Activated naive CD8-positive, alpha-beta T cell treated with anti-CD3 and anti-CD28 coated beads, Interleukin-2, amount 50 U/mL, for 24 hours (primary cell): ENCODE measurements at places on chromosomes 5 and 9.

DNA sequence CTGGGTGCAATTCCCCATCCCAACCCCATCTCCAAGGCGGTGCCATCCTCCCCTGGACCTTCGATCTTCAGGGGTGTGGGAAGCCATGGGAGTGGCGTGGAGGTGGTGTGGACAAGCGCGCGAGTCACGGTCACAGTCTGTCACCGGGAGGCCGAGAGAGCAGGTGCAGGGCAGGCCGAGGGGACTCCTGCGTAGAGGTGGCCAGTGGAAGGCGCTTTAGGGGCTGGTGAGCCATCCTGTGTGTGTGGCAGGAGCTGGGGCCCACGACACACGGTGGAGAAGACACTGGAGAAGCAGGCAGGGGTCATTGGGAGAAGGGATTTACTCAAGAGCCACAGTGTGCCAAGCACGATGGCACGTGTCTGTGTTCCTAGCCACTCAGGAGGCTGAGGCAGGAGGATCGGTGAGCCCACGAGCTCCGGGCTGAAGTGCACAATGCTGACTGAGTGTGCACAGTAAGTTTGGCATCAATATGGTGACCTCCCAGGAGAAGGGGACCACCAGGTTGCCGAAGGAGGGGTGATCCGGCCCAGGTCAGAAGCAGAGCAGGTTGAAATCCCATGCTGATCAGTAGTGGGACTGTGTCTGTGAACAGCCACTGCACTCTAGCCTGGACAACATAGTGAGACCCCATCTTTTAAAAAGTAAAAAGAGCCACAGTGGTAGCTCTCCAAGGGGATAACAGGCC lies 145.1 kb upstream of the PHYKPL start:
- no peak for DNase-seq

- DNase-seq: no peak
These were observed 59.5 kb upstream of the CHSY3 start for GRCh38 chr5:129844764-129845163.

DNA sequence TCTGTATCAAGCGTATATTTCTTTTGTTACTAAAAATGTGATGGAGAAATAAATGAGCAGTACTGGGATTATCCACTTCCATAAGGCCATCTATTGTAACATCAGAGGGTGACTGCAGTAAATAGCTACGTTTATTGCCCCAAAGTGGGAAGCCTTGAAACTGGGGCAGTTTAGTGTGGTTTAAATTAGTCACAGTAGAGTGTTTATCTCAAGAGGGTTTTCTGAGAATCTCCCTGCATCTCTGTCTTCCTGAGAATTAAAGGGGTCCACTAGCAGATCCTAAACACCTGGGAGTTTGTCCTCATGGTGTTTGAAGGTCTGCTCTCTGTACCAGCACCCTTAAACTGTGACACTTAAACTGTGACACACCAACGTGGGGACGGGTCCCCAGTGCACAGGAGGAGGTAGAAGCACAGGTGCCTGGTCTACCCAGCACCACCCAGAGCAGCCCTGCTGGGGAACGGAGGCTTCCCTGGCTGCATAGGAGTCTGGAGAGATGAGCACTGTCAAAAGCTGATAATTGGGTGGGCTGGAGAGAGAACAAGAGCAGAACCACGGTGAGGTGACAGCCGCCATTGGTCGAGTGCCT lies 25.2 kb downstream of the PRRC2B start:
- DNase-seq: no peak

DNA sequence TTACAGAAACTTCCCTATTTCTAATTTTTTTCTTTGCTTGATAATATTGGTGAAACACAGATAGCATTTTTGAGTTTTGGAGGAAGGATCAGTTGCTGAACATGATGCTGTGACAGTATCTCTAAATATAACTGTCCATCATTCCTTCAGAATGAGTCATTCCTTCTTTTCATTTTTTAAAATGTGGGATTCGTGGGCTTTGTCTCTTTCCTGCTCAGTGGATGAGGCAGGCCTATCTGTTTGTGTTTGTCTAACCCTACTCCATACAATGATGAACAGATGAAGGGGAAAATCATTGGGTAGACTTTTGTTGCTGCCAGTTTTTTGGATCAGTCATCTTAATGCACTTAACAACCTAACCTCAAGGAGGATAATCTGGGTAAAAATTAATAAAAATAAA lies 15.7 kb upstream of the OR13C8 start:
- no peak for DNase-seq

- no peak for DNase-seq
These were observed 31.1 kb downstream of the UHRF2 start for GRCh38 chr9:6444128-6444527.

DNA sequence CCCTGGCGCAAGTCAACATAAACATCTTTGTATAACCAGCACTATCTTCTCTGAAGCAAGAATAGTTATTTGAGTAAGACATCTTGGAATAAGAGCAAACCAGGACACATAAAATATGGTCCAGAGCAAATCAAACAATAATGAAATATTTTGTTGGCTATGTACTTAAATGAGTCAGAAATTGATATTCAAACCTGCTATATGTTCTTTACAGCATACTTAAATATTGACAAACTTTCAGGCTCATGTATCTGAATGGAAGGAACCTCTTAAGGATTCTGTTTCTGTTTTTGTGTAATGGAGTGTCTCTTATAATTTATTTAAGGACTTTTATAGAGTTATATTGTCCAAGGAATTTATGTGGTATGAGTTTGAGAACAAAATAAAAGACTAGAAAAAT lies 747.3 kb downstream of the EFNA5 start:
- no peak for DNase-seq

DNA sequence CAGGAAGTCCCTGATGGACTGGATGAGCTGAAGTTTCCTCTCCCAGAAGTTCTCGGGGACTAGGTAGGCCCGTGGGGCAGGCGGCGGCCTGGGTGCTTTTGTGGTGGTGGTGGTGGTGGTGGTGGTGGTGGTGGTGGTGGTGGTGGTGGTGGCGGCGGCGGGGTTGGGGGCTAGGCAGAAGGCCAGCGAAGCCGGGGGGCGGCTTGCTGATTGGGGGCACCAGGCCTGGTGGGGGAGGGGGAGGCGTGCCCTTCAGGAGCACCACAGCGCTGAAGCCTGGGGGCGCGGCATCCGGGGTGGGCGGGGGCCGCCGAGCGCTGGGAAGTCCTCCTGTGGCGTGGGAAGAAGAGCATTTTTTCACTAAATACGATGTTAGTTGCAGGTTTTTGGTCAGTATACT lies 26.9 kb downstream of the SPATA31C1 start:
- no peak for DNase-seq

DNA sequence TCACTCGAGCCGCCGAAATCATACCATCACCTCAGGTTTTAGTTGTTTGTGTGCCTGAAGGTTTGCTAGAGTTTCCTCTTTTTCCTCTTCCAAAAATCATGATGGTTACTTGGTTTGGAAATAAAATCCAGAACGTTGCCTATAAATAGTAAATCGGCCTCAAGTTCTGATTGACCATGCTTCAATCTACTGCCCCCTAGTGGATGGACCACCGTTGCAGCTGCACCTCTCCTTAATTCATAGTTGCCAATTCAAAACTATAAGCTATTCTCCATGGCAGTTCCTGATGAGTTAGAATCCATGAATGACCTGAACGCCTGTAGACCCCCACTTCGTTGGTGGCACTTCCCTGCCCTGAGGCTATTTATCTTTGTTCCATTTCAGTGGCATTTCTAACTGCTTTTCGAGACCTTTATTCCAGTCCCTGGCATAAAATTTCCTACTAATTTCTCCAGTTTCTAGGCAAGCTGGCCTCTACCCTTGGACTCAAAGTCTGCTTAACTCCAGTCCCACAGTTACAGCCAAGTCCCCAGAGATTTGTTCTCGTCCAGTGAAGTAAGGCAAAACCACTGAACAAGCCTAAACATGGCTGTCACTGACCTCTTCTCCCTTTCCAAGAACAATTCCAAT lies 422.6 kb downstream of the EFNA5 start:
- DNase-seq: peak; percentile 44

GRCh38 chr5:131239686-131240085 lies 24.2 kb upstream of the CDC42SE2 start:
- DNase-seq: no peak

- no peak for DNase-seq
These were observed 428 bp downstream of the EFNA5 start for GRCh38 chr5:107670087-107670931.

DNA sequence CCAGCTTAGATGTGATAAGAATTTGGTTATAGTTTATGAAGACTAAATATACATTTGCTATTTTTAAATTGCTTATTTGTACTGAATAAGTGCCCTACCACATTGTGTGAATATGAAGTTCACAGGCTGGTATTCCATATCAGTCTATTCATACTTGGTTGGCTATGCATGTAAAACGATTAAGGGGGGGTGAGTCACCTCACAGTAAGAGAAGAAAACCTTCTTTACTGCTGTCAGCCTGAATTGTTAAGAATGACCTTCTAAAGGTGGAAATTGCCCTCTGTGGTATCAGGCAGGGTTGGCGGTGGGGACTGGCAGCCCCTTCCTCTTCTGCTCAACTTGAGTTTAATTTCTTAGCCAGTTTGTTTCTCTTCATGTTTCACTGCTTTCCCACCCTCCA lies 127.0 kb upstream of the RPS23 start:
- no peak for DNase-seq

GRCh38 chr5:142735323-142736246 lies 34.6 kb upstream of the ARHGAP26 start:
- no peak for DNase-seq

DNA sequence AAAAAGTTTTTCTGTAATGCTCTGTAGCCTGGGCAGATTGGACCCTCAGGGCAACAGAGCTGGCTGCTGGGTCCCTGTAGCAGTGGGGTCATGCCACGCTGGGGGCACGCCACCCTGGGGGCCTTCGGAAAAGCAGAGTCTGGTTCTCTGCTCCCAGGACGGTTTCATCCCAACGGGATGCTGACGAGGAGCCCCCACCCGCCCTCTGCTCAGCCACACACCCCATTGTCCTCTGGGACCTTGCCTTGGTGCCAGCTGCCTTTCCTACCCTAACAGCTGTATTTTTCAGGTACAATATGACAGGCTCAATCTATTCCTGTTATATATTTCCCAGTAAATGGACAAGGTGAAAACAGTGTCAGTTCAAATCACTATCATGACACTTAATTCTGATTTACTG lies 29.0 kb upstream of the MVB12B start:
- no peak for DNase-seq
